Progenitor cell of endocrine pancreas (in vitro differentiated cells): ENCODE measurements at places on chromosomes 12 and 14. TPM values are rescaled to one million over a fixed set of nuclear protein-coding genes. Genes with fewer than 3 reads are reported as not detected.

DNA sequence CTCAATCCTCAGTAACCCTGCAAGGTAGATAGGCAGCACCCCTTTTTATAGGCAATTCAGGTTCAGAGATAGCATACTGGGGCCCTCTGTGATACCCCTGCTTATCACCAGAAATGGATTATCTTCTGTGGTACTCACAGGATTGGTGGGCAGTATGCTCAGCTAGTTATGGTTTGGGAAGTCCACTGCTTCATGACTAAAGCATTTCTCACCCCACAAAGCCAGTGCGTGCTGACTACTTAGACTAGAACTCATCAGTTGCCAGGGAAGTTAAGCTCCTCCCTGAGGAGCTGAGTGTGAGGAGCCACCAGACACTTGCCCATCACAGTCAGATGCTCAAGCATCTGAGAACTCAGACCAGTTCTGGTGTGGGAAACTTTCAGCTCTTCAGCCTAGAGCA, 76.3 kb downstream of the SCAF11 start:
- DNase-seq = no peak

GRCh38 chr12:24379861-24380521, 430.5 kb upstream of the SOX5 start:
- DNase-seq = no peak

- DNase-seq = no peak
Observed at GRCh38 chr14:39722547-39723273, 290.5 kb upstream of the FBXO33 start.

DNA sequence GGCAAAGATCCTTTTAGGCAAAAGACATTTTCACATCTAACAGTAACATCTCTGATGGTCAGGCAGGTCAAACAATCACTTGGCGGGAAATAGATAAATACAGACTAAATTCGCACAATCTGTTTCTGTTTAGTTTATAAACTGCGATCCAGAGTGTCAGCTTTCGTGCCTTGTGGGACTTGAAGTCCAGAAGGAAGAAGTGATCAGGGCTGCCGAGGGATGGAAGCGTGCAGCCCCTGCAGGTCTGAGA, 245 bp upstream of the BRMS1L start:
- no peak for DNase-seq

- no peak for DNase-seq
Observed at GRCh38 chr14:29607169-29607568, 320.5 kb downstream of the PRKD1 start.

GRCh38 chr14:21023817-21024584, 860 bp downstream of the NDRG2 start:
- no peak for DNase-seq

DNA sequence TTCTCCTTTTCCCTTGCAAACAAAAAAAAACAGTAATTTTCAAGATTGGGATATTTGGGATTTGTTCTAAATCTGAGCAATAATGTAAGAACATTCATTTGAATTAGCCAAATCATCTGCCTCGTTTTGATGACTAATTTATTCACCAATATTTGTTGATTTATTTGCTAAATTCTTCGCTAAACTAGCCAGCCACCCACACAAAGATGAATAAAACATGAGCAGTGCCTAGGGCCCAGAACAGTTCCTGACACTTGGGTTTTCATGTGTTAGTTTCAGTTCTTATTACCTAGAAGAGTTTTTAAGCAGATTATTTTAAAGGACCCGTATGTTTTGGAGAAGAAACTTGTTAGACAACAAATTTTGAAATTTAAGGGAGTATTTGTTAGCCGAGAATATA, 1.4 kb downstream of the ETNK1 start:
- no peak for DNase-seq

DNA sequence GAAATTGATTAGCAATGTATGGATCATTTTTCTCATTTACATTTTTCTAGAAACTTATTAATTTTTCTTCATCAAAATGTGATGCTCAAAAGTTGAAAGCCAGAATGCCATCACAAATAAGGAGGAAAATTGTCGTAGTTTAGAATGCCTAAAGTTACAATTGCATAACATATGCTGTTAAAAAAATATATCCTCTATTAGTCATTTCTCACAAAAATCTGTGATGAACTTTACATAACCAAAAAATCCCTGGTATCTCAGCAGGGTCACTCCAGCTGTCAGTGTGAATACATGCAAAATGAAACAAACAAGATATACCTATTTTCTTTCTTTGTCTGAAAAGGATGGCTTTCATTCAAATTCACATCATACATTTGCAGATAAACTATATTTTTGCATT, 358.9 kb downstream of the PAWR start:
- DNase-seq = no peak

- no peak for DNase-seq
Observed at GRCh38 chr12:92726850-92727249, 24.1 kb downstream of the PLEKHG7 start.

GRCh38 chr14:57060276-57060955, 208.3 kb downstream of the EXOC5 start:
- DNase-seq = no peak

DNA sequence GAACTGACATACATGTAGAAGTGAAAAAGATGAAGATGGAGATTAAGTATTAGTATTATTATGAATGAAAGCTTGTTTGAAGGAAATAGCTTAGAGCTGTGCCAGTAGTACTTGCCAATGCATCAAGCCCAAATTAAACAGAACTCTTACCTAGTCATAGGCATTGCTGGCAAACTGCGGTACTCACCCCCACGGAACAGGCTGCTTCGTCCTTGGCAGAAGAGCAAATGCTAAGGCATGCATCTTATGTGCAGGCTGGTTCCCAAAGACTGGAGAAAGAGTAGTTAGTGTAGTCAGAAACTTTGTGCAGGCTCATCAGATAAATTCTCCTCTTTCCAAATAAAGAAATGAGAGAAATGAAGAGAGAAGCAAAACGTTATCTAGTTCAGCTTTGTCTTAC, 134.8 kb downstream of the CCDC59 start:
- DNase-seq = no peak

- DNase-seq = no peak
Observed at GRCh38 chr12:43357141-43357540, 194.9 kb downstream of the ADAMTS20 start.

DNA sequence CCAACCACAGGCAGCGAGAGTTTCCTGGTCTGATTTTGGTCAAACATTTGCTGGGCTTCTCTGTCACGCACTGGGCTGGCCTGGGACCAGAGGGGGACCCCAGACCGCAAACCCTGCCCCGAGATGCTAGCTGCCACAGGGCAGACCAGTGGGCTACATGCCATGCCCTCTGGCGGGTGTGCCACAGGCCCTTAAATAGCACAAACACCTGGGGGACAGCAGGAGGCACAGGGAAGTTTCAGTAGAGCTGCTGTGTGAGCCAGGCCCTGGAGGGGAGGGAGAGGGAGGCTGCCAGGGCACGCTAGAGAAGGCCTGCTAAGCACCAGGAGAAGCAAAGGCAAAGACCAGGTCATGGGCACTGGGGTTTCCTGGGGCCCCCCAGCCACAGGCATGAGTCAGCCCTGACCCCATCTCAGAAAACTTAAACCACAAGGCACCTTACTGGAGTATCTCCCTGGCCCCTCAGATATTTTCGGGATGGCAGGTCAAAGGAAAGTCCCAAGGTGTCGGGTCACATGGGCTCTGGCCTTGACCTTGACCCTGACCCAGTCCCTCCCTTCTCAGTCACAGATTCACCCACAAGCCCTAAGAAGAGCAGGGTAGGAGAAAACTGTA, 29.2 kb downstream of the ITPK1 start:
- DNase-seq = no peak

DNA sequence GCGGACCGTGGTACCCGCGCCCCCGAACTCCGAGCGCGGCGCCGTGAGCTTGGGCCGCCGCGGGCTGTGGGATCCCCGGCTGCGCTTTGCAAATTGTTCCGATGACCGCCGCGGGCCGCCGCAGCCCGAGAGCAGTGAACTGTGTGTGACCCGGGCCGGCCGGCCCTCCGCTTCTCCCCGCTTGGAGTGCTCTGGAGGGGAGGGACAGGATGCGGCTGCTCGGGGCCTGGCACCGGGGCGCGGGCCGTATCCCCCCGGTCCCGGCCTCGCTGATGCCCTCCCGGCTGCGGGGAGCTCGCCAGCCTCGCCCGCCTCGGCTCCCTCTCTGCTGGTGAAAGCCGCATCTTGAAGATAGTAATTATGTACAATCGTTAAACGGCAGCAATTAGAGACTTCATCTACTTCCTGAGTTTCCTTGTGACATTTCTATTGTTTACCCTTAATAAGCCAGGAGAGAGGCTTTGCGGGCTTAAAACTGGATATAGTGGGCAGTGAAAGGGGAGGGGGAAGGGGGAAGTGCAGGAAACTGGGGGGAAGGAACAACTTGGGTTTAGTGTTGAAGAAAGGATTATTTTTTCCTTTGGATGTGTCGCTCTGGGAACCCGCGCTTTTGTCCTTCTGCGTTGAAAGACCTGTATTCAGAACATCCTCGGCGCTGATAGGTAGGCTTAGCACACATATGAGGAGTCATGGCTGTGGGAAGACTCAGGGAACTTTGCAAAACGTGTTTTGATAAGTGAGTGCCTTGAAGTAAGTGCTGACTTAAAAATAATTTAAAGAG, 1.2 kb downstream of the PELI2 start:
- DNase-seq = peak; percentile 27

GRCh38 chr12:23421556-23421955, 527.9 kb downstream of the SOX5 start:
- no peak for DNase-seq

DNA sequence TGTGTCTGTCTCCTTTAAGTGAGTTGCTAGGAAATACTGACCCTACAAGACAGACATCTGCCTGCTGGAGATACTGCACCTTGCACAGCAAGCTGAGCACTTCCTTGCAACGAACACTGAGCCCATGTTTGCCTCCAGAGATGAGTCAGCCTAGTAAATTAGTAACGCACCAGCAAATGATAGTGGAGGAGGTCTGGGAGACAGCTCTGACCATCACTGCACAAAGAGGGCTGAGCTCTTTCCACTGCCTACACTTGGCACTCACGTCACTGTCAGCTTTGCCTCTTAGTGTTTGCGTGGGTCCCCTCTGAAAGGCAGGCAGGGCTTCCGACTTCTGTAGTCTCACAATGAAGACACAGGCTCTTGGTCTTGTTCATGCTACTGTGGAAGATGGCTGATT, 109.0 kb downstream of the APAF1 start:
- no peak for DNase-seq

- no peak for DNase-seq
Observed at GRCh38 chr14:27366596-27366995, 768.8 kb upstream of the NOVA1 start.

Gene RTL1
- total RNA-seq = 159 and 161 TPM in 2 replicates

Gene OTX2
- 0.27 TPM in 1 of 2 replicates, not detected in the other for total RNA-seq

Gene CISTR
- total RNA-seq = 0.58 TPM in 1 of 2 replicates, not detected in the other

Gene NXPH4
- 1.7 and 2.0 TPM in 2 replicates for total RNA-seq

Gene CPNE6
- not detected in 2 replicates for total RNA-seq

Gene POMT2
- 65.5 and 66.9 TPM in 2 replicates for total RNA-seq
